Cerebellar nuclear complex (tissue), 1 donor: ENCODE measurements at places on chromosomes 1 and 21.

- DNase-seq: no peak
Observed at GRCh38 chr1:96364576-96364975, 357.0 kb upstream of the PTBP2 start.

DNA sequence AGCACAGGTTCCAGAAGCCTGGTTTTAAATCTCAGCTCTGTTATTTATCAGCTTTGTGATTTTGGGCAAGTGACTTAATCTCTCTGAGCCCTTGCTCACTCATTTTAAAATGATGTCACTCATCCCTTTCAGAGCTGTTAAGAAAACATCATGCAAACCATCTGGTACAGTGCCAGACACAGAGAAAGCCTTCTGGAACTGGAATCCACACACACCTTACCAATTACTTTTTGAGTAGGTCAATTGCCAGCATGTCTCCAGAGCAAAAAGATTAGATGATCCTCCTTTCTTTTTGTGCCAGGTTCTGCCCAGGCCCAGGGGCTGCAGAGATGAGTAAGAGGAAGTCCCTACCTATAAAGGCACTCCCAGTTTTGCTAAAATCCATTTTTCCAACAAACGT is 61.3 kb downstream of the ROR1 start:
- DNase-seq: no peak

DNA sequence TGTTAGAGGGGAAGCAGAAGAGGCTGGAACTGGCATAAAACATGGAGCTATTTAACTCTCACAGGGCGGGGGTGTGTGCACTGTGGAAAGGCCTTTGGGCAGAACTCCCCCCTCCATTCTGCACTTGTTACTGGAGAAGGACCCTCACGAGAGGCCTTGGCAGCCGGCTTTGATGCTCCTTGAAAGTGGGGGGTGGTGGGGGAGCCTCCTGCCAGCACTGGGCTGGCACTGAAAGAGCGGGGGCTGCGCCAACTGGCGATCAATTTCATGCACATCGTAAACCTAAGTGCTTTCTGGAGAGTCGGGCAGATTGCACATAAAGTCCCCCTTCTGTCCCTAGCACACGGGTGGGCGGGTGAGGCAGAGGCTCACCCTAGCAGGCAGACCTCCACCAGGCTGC is 28.9 kb downstream of the FOXO6 start:
- DNase-seq: no peak

DNA sequence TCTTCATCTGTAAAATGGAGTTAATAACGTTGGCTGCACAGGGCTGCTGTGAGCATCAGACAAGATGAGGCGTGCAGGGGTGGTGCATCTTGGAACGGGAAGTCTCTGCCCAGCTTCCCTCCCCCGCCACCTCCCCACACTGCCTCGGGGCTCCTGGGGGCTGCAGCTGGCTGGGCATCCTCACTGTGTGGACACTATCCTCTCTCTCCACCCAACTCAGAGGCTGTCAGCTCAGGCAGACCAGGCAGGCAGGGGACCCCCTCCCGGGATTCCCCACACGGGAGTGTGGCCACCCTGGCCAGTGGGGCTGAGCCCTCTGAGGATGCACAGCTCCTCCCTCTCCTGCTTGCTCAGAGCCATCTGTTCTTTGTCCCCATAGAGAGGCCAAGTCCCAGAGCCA is 122.7 kb downstream of the CCDC185 start:
- no peak for DNase-seq

GRCh38 chr21:24163539-24163938 is 1443.7 kb downstream of the MRPL39 start:
- no peak for DNase-seq

- DNase-seq: no peak
Observed at GRCh38 chr1:58833166-58833565, 49.3 kb upstream of the JUN start.

DNA sequence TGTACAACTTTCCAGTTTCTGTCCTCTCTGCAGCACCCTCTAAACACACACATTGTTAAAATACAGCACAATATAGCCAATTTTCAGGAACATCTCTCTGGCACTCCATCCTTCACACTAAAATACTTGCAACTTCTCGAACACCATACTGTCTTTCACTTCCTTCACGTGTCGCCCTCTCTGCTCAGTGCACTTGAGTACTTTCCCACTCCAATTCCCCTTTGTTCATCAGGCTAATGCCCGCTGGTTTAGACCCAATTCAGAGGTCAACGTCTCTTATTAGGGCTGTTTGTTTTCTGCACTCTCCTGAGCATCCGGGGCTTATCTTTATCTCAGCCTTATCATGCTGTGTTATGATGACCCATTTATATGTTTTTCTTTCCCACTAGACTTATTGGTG is 238.2 kb upstream of the SGIP1 start:
- DNase-seq: no peak

GRCh38 chr1:211259638-211260126 is 516 bp downstream of the RCOR3 start:
- no peak for DNase-seq

GRCh38 chr1:56931211-56931610 is 34.6 kb downstream of the C8B start:
- DNase-seq: no peak

- DNase-seq: no peak
Observed at GRCh38 chr1:64965366-64966157, 787 bp downstream of the JAK1 start.

DNA sequence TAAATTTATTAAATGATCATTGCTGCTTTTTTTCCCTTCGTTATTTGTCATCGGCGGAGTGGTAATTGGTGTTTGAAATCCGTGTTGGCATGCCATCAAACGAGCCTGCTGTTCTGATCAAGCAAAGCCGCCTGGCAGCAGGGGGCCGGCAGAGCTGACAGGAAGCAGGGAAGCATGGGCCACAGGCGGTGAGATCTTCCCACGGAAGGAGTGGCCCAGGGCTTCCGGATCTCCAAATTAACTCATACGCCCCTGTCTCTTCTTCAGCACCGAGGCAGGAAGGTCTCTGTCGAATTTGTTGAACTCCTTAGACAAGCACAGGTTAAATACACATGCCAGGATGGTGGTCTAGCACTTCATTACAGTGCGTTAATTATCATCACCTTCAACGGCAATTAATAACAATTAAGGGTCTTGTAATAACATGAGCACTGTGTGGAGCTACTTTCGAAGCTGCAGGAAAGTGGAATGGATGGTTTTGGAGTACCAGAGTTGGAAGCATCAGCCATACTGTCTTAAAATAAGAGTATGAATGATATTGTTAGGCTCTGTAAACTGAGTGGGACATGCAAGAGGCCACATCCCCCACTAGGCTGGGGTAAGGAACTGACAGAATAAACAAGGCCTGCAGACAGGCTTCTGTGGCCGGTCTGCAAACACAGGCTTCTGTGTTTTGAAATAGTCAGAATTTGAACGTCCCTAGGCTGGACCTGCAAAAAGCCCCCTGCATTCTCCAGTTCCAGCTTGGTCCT is 199.4 kb upstream of the DAB1 start:
- no peak for DNase-seq

DNA sequence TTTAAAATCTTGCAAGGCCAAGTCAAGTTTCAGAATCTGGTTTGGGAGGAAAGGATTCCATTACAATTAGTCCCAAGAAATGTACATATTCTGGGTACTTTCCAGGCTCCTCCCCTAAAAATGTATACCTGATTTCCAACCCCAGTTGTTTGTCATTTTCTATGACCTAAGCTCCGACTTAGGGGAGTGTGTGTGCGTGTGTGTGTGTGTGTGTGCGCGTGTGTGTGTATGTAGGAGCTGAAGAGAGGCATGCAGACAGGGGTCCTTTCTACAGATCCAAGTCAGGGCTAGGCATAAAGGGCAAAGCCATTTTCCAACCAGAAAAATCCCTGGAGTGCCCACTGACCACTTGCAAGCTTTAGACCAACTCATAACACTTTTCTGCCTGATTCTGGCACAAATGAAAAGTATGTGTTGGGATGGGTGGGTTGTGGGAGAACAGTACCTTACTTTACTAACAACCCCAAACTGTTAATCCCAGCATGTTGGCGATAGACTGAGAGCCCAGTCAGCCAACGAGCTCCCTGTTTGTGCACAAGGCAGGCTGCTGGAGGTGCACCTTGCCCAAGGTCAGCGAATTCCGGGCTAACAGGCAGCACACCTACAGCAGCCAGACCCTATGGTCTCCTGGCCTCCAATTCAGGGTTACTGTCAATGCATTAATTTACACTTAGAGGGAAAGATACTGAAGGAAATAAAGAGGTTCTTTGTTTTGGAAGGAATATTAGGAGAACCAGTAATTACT is 1.7 kb downstream of the TRABD2B start:
- DNase-seq: no peak

DNA sequence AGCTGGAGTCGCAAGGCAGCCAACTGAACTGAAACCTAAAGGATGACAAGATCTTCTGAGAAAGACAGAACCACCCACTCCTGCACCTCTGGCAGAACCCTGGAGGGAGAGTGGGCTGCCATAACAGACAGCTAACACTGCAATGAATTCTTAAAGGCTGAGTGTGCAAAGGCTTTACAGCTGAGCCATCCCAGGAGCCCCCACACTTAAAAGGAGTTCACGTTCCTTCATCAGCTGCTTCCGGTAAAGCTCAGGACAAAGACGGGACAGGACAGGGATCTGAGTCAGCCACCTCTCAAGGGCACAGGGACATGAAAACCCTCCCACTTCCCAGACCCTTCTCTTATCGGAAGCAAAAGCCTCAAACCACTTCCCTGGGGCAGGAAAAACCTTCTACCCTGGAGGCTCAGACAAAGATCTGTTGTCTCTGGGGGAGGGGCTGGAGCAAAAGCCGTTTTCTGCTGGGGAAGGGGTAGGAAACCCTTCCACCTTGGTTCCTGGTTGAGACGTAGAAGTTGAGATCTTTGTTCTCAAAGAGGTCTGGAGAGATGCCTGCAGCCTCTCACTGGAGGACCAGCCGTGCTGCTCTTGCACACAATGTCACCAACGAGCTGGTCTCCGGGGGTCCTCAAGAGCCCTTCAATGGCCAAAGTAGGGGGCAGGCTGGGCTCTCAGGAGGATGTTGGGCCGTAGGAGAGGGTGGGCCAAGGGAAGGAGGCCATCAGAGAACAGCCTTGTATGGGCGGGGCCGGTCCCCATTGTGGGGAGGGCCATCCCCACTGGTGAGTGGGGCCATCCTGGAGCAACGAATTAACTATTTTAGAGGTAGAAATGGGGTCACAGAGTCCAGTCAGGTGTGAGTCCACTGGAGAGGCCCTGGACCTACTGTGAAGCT is 452.4 kb downstream of the PTPRU start:
- DNase-seq: no peak

- no peak for DNase-seq
Observed at GRCh38 chr21:25963181-25963580, 207.4 kb downstream of the APP start.

- DNase-seq: no peak
Observed at GRCh38 chr1:157390651-157391050, 161.7 kb downstream of the FCRL5 start.

DNA sequence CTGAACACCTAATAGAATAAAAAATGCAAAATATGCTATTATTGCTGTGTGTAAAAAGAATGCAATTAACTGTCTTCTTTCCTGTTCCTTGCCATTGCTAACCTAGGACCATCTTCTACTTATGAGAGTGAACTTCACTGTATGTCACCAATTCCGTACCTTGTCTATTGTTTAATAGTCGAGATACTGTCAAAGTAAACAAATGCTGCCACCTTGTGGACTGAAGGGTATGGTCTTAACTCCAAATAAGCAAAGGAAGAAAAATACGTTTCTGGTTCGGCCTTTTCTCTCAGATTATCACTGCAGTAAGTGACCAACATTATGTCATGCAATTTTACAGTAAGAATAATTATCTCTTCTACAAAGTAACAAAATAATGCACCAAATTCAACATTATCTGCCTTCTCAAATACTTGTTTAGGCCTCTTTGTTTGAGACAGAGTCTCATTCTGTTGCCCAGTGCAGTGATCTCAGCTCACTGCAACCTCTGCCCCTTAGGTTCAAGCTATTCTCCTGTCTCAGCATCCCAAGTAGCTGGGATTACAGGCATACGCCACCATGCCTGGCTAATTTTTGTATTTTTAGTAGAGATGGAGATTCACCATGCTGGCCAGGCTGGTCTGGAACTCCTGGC is 133.4 kb downstream of the COP1 start:
- DNase-seq: no peak

GRCh38 chr1:154657556-154657955 is 49.6 kb upstream of the ADAR start:
- DNase-seq: no peak

DNA sequence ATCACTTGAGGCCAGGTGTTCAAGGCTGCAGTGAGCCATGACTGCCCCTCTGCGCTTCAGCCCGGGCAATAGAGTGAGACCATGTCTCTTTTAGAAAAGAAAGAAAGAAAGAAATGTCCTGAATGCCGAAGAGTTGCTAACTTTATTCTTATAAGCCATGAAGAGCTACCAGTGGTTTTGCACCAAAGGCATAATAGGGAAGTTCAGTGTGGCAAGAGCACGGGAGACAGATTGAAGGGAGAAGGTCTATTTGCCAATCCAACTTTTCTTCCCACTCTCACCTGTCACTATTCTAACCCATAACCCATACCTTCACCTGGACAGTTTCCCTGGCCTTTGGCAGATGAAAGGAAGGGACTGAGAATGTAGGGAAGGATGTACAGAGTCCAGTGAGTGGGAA is 4.4 kb upstream of the PEA15 start:
- no peak for DNase-seq

DNA sequence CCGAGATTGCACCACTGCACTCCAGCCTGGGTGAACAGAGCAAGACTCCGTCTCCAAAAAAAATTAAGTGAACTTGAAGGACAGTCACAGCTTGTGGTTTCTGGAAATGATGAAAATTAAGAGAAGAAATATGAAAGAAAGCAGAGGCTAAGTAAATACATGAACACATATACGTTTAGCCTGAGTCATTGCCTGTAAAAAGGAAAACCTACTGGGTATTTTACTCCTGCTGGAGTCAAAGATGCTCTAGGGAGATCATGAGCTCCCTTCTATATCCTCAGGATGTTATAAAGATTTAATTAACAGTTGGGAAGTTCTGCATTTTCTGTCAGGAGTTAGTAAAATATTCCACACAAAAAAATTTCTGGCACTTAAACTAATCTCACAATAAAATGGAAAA is 43.5 kb upstream of the TTC39A start:
- DNase-seq: no peak

- DNase-seq: no peak
Observed at GRCh38 chr21:45286671-45287437, 841 bp downstream of the POFUT2 start.

DNA sequence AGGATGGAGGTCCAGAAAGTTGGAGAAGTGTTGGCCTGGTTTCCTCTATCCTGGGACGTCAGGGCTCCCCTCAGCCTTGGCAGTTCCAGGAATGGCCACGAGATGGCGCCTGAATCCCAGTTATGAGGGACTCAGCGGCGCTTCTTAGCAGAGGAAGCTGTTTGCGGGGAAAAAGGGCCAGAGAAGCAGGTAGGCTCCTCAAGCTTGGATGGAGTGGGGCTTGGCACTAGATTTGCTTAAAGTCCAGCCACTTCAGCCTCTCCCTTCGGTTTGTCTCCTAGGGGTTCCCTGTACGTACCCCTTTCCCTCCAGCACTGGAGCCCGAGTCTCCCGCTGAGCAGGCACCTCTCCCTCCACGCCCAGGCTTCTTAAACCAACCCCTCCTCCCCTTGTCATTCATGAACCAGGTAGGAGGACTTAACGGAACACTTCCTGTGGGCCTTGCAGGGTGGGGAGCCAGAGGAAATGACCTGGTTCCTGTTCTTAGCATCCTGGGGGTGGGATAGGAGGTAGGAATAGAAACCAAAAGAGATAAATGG is 32.0 kb upstream of the TENT5B start:
- no peak for DNase-seq

GRCh38 chr1:198880397-198880796 is 241.6 kb downstream of the PTPRC start:
- DNase-seq: no peak

GRCh38 chr21:43360441-43361126 is 66.3 kb downstream of the SIK1 start:
- DNase-seq: no peak
